Activated CD4-positive, CD25-positive, alpha-beta regulatory T cell treated with anti-CD3 and anti-CD28 coated beads, Interleukin-2, amount 50 U/mL, for 16 hours (primary cell): ENCODE measurements at places on chromosomes 6 and 20.

DNA sequence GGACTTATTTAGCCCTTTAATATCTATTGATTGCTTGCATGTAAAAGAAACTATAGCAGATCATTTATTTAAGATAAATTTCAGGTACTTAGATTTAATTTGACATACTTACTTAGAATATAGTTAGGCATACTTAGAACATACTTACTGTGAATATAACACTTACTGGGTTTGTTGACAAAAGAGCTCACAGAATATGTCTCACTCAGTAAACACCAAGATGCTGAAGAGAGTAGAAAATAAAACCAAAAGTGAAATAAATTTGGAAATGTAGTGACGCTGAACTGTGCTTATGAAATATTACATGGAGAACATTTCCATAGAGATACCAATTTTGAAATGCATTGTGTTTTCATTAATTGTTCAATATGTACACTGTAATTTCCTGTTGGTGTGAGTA lies 615.4 kb upstream of the MAN1A1 start:
- DNase-seq: no peak

DNA sequence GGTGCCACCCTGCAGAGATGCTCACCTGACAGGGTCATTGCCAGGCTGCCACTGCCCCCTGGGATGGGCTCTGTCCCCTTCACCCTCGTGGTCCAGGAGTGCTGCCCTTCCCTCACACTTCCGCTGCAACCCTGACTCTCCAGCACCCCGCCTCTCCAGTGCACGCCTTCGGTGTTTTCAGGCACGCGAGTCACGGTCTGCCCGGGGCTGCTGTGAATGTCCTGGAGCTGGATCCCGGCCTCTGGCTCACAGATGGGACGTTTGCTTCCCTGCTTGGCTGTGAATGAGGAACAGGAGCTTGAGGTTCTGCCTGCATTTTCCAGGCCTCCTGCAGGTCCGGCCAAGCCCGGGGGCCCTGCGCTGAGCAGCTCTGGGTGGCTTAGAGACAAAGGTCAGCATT lies 343.4 kb downstream of the SMOC2 start:
- no peak for DNase-seq

DNA sequence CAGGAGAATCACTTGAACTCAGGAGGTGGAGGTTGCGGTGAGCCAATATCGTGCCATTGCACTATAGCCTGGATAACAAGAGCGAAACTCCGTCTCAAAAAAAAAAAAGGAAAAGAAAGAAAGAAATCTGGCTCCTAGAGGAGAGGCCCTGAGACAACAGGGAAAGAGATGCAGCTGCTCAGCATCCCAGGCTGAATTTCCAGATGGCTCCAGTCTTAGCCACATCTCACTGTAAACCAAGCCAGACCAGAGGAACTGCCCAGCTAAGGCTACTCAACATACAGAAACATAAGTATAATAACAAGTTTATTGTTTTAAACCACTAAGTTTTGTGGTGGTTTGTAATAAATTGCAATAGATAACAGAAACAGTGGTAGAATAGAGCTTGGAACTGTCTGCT lies 38.5 kb upstream of the TASP1 start:
- no peak for DNase-seq

GRCh38 chr6:161353208-161353613 lies 79.3 kb upstream of the AGPAT4 start:
- no peak for DNase-seq

DNA sequence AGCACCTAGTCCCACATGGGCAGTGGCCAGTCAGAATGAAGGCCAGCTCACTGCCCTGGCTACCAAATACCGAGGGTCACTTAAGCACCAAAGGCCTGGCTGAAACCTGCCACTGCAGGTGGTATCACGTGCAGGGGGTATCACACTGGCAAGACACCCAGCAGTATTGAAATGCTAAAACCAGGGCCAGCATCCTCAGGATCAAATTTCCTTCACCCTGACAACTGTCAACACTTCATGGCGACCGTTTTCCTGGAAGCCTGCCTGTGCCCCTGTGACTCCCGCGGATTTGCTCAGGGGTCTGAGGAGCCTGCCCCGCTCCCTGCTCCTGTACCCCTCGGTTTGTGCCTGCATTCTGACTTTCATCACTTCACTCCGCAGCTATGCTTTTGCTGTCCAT lies 151.1 kb downstream of the TTLL2 start:
- DNase-seq: no peak

DNA sequence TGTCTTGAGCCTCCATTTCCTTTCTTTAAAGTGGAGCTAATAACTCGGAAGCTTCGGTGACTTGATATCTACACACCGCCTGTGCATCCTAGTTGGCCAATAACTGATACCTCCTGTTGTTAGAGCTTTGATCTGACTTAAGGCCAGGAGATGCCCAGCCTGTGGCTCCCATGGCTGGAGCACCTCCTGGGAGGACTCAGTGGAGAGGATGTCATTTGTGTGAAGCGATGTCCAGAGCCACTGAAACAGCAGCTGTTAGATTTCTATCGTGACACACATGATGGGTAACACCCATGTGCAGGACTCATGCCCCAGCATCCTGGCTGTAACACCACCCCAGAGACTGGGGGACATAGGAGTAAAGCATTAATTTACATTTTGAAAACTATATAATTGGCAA lies 30.8 kb downstream of the SDCBP2 start:
- no peak for DNase-seq

- DNase-seq: no peak
Observed at GRCh38 chr6:18973251-18973650, 586.1 kb downstream of the RNF144B start.

DNA sequence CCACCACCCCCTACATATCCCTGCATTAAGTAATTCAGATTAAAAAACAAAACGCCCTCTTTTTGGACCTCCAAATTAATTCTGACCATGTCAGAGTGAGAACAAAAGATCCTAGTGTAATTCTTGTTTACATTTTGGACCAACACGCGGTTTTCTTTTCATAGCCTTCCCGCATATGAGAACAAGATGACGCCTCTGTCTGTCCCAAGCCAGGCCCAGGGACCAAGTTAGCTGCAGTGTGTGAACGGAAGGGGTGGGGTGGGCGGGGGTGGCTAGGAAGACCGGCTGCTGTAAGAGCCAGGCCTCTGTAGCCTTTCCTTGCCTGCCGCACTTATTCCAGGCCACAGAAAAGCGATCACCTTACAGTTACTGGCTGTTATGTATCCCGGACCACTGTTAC lies 68.0 kb downstream of the PLCG1 start:
- no peak for DNase-seq

DNA sequence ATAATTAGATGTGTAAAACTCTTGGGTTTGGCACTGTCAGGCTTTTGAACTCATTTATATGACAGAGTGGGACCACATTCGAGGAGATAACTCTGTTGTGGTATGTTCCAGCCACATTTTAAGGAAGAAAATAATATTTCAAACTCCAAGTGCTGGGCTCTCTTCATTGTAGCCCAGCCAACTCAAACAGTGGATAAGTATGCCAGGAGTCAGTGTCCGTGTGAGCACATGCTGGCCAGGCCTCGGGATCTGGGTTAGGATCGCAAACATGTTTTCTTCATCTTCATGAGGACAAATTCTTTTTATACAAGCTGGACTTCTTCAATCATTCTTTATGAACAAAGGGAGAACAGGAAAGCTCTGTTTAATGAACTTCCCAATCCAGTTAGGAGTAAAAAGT lies 497.5 kb downstream of the MAFB start:
- DNase-seq: no peak

DNA sequence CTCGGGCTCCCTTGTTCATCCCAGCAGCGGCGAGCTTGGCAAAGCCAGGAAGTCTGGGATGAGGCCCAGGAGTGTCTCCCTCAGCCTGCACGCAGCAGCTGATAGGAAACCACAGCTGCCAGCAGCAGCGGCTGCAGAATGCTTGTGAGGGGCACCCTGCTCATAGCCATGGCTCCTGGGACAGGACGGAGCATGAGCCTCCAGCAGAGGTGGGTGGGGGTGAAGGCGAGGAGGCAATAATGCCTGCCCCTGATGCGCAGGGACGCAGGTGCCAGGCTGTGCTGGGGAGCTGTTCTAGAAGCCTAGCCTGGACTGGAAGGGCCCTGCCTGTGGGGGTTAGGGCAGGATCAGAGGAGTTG lies 157.9 kb downstream of the CD83 start:
- DNase-seq: no peak

GRCh38 chr6:95601133-95601532 lies 23.8 kb downstream of the MANEA start:
- DNase-seq: no peak

- no peak for DNase-seq
Observed at GRCh38 chr6:142947714-142948480, 2.9 kb upstream of the HIVEP2 start.

GRCh38 chr20:23007886-23008655 lies 27.0 kb upstream of the SSTR4 start:
- no peak for DNase-seq

- no peak for DNase-seq
Observed at GRCh38 chr20:35395728-35396127, 16.0 kb downstream of the UQCC1 start.

GRCh38 chr6:106502559-106502958 lies 126.7 kb downstream of the RTN4IP1 start:
- no peak for DNase-seq

- DNase-seq: no peak
Observed at GRCh38 chr20:62550087-62550632, 74.4 kb upstream of the GATA5 start.

DNA sequence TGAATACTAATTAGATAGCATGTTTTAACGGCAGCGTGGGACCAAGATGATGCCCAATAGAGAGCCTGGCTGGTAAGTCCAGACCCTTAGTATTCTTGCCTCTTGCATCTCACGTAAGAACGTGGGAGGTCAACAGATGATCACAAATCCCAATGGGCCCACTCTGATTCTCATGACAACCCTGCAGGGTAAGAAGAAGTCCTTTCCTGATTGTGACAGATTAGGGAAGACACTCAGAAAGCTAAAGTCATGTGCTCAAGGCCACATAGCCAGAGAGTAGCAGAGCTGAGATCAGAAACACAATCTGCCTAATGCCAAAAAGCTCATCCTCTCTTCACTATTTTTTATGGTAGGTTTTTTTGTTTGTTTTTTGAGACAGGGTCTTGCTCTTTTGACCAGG lies 103.8 kb downstream of the RALGAPA2 start:
- DNase-seq: no peak

DNA sequence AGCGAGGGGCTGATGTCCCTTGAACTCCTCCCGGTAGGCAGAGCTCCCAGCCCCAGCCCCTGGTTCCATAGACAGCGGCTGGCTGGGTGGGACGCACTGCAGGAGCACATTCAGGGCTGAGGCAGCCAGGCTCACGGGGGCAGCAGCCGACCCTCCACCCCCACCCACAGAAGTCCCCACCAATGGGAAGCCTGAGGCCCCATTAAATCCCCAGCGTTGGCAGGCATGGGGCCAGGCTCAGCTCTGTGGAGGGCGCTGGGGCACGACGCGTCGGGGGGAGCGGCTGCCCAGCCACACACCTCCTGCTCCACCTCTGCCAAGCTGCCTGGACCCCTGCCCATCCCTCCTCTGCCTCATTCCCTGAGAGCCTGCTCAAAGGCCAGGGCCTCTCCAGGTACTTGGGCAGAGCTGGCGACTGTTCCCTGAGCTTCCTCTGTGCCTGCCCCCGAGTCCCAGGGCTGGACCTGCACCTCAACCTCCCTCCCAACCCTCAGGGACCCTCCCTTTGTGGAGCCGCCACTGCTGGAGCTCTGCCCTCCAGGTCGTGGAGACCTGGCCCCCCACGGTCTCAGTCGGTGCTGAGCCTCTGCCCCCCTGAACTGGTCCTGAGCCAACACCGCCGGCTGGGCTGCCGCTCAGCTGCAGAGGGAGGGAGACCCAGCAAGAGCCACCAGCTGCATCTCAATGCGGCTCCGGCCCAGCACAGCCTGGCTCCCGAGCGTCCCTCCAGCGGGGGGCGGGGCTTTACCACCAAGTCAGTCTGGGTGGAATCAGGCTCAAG lies 9.1 kb downstream of the CHRNA4 start:
- DNase-seq: no peak

DNA sequence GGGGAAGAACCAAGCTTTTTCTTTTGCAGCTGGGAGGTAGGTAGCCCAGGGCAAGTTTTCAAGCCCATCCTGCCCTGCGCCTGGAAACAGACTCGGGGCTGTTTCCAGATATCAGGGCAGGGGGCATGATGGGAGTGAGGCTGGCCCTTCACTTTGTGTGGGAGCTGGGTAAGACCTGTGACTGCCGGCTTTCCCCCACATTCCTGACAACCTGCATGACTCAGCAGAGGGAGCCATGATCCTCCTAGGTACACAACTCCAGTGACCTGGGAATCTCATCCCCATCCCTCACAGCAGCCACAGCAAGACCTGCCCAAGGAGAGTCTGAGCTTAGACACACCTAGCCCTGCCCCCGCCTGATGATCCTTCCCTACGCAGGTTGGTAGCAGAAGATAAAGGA lies 280.8 kb downstream of the SOX4 start:
- DNase-seq: no peak

DNA sequence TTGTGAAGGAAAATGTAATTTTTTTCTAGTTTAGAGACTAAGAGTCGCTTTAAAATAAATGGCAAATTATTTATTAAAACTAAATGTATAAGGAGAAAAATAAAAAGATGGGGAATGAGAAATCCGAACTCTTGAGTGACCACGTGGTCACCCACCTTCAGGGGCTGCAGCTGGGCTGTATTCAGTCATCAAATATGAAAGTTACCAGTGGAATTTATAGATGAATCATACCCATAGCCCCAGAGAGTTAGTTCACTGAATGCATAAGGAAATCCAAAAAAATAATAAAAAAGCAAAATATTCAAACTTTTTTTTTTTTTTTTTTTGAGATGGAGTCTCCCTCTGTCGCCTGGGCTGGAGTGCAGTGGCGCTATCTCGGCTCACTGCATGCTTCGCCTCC lies 947.7 kb upstream of the ADGRB3 start:
- DNase-seq: no peak

DNA sequence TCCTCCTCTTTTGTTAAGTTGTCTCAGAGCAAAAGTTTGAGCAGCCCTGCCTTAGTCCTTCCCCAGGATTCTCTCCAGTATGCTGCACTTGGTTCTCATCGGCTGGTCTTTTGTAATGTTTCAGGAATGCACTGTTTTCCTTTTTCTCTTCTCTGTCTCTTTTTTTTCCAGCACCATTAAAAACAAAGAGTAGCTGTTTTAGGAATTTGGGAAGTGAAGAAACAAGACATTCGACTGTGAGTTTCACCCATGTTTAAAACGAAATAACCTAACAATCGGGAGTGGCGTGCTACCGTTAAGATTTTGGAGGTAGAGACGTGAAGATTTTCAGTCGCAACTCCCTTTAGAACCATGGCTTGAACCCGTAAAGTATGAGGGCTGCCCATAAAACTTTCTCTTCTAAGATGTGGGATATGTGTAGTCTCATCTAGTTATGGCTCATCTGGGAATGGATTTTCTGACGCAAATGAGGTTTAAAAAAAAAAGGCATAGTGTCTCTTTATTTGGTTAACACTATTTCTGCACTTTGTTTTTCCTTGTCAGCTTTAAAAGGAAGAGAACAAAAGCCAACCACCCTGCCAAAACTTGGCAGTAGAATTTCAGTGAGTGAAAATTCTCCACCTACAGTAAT lies 35.9 kb upstream of the RAB23 start:
- no peak for DNase-seq

GRCh38 chr6:37535759-37536490 lies 36.2 kb upstream of the CCDC167 start:
- DNase-seq: no peak
